ENCODE measurements at places on chromosomes 13 and 19. TPM values are rescaled to one million over a fixed set of nuclear protein-coding genes. Genes with fewer than 3 reads are reported as not detected.

ZNF813 gene
- total RNA-seq, result 3.6 TPM

ZNF440 gene
- total RNA-seq, result 7.7 TPM

GNG7 gene
- 0.73 TPM for total RNA-seq

TNFSF9 gene
- 0.99 TPM for total RNA-seq

VSIG10L gene
- 1.2 TPM for total RNA-seq

CD70 gene
- total RNA-seq, result not detected

SIAH3 gene
- not detected for total RNA-seq

EPSTI1 gene
- total RNA-seq, result 2.9 TPM
